Motor neuron (in vitro differentiated cells): ENCODE measurements at places on chromosomes 16 and 17. TPM values are rescaled to one million over a fixed set of nuclear protein-coding genes. Genes with fewer than 3 reads are reported as not detected.

- no peak for ATAC-seq
These were observed 27.9 kb upstream of the NGFR start for GRCh38 chr17:49467175-49467574.

Gene PRR11
- total RNA-seq = 20.0 and 26.5 TPM in 2 replicates

DNA sequence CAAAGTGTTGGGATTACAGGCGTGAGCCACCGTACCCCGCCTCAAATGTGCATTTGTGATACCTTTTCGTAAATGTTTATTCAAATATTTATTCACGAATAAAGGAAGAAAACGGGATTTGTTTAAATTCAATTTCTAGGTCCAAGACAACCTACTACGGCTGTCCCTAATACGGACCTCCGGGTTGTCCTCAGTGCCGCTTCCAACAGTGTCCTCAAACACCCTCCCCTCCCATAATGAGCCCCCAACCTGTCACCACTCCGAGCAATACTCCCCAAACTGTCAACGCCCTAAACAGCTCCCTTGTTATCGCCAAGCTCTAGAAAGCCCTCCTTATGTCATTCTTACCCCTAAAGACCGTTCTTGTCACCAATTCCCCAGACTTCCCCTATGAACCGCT lies 539 bp upstream of the GABARAPL2 start:
- peak; percentile 16 for ATAC-seq

DNA sequence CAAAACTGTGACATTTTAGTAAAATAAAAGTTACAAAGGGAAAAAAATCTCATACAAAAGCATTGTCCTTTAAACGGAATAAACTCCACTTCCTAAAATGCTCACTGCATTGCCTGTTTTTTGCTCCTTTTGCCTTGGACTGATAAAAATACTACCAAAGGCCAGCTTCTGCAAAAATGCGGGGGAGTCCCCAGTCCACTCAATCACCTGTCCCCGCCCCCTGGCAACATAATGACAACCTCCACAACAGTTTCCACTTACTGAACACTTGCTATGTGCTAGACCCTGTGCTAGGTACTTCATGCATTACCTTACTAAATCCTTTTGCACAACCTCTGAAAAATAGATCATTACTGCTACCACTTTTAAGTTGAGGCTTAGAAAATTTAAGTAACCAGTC lies 172.7 kb upstream of the CCL2 start:
- ATAC-seq = no peak

Gene KPNB1
- total RNA-seq = 101 and 115 TPM in 2 replicates

GRCh38 chr16:51050377-51050706 lies 100.7 kb downstream of the SALL1 start:
- no peak for ATAC-seq
